Activated CD8-positive, alpha-beta memory T cell treated with anti-CD3 and anti-CD28 coated beads for 4 hours (primary cell): ENCODE measurements at places on chromosomes 5 and 9.

DNA sequence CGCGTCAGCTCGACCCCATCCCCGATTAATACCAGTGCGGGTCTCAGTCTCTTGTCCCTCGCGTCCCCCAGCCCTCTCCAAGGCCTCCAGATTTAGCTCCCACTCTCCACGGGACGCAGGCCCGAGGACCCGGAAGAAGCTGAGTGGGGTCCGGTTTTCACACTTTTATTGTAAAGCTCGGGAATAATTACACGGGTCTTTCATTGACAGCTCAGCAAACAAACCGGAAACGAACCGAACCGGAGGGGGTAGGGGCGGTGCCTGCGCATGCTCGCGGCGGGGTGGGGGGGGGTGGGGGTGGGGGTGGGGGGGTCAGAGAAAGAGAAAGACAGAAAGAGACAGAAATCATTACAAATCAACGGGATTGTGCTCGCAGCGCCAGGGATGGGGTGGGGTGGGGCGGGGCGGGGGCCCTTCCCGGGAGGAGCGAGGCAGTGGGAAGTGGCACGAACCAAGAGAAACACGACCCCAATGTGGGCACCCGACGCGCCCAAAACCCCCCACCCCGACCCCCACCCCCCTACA lies 27.9 kb downstream of the PCDH1 start:
- no peak for DNase-seq

DNA sequence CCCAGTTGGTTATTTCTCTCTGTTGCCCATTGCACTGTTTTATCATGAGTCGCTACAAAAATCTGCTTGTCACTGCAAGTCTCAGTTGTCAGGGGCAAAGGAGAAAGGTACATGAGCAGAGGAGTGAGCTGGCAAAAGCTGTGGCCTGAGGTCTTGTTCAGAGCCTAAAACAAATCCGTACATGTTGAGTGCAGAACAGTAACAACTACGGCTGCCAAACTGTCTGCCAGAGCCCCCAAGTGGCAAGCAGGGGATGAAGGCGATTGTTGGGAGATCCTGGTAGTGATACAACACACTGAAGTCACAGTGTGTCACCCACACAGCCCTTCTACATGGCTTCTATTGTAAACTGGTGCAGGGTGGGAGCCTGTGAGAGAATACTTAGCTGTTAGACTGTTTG lies 50.9 kb downstream of the BRINP1 start:
- DNase-seq, result no peak

DNA sequence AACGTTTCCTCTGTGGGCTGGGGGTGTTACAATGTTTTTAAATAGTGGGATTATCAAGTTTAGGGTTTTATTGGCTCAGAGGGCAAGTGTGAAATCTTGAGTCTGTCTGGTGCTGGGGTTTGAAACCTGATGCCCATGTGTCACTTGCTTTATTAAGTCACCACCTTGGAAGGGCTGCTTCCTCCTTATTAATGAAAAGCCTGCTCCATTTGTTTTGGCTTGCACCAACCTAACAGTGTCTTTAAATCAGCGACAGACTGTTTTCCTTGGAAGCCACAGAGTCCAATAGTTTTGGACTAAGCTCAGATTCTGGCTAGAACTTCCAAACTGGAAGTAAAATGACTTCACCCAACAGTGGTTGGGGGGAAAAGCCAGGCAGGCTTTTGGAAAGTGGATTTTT lies 10.7 kb upstream of the PALM2AKAP2 start:
- no peak for DNase-seq

DNA sequence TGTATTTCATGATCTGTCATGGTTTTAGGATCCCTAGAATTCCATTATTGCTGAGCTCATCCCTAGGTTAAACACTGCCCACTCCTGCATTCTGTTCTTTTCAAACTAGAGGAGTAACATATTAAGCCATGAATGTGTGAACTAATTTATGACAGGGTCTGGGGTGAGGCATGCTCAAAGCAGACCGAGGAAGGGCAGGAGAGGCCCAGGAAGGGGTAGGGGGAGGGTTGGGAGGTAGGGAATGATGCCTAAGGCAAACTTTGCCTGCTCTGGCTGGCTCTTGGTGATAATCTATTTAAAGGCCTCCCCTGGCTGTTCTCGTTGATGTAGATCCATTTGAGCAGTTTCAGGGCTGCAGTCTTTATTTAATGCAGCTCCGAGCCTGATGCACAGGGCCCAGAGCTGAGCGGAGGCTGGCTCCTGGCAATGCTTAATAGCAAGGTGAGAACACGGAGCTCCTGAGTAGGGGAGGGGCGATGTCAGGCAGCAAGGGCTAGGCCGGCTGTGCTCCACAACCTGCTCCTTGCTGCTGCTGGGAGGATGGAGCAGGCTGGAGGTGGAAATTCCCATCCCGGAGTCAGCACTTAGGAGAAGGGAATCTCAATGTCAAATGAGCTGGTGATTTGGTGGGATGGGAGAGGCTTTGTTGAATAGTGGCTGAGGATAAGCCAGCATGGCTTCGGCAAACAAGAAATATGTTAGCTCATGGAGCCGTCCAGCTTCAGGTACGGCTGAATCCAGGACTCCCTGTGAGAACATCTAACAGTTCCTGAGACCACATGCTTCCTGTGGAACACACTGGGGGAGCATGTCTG lies 73.2 kb upstream of the UNC5A start:
- no peak for DNase-seq

DNA sequence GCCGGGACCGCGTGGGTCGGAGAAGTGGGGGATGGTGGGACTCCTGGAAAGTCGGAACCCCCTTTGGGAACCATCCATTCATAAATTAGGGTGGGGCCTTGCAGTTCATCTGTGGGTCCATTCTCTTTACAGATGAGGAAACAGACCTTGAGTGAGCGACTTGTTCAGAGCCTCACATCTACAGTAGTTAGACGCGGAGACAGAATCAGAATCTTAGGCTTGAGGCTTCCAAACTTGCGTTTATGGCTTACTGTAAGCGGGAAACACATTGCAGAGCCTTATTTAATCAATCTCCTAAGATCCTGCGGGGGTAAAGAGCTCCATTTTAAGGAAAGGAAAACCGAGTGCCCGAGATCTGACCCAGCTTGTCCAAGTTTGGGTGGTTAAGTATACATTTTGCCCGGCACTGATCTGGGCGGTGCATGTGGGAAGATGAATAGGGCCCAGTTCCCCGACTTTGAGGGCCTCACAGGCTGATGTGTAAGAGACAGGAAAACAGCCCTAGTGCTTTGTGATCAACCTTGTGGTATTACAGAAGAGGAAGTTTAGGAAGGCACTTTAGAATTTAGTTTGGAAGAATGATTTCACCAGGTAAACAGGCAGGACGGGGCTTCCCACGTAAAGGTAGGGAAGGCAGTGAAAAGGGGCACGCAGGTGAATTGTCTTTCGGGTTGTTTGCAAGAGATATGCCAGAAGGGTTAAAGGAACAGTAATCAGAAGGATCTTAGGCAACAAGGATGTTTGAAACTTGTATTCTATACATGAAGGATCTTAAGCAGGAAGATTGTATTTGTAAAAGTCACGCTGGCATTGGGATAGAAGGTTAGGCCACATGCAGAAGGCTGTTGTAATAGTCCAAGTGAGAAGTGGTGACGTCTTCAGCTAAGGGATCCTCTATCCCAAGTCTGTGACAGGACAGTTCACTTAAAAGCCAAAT lies 744 bp downstream of the TARS1 start:
- DNase-seq, result no peak

DNA sequence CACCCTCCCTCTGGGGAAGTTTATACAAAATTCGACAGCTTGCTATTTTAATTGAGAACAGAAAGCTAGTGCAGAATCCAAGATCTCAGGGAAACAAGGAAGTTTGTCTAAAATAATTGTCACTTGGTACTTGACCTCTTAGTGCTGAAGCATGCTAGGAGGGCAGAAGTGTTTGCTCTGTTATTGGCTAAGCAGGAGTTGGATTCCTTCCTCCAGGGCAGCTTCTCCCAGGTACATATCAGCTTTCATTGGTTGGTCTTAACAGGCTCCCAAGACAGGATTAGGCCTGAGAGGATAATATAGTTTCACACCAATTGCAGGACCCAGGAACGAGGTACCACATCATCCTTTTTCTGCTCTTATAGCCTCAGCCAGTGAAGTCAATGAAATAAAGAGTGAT lies 432.8 kb downstream of the IRX1 start:
- DNase-seq, result no peak

GRCh38 chr9:136562746-136563495 lies 17.1 kb upstream of the NOTCH1 start:
- no peak for DNase-seq

DNA sequence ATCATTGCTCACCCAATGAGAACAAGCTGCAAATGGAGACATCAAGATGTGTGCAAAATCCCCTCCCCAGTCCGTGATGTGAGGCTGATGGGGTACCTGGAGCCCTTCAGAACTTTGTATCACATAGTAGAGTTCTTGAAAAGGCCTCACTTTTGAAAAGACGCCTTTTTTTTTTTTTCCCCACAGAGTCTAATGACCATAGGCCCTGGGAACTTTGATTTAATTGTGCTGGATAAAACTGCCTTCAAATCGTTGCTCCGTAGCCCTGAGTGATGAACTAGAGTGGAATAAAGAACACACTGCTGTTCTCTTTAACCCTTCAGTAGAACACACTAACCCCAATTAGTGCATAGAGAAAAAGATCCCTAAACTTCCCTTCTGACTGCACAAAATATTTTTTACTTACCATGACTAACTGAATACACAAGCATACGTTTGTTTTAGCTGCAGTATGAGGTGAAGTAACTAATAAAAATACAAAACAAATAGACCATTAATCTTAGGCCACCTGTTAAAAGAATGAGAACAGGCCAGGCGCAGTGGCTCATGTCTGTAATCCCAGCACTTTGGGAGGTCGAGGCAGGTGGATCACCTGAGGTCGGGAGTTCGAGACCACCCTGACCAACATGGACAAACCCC lies 15.1 kb downstream of the PSAT1 start:
- no peak for DNase-seq

- DNase-seq, result no peak
These were observed 45.0 kb upstream of the ACO1 start for GRCh38 chr9:32339424-32339823.

DNA sequence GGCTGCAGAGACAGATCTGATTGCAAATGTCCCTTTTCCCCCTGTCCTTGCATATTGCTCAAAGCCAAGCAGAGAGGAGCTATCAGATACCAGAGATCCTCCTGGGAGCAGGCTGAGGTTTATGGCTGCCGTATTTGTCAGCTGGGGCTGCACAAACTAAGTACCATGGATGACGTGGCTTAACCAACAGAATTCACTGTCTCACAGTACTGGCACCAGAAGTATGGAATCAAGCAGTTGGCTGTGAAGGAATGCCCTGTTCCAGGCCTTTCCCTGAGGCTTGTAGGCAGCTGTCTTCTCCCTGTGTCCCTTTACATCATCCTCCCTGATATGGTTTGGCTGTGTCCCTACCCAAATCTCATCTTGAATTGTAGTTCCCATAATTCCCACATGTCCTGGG lies 2.6 kb downstream of the CFAP90 start:
- no peak for DNase-seq

DNA sequence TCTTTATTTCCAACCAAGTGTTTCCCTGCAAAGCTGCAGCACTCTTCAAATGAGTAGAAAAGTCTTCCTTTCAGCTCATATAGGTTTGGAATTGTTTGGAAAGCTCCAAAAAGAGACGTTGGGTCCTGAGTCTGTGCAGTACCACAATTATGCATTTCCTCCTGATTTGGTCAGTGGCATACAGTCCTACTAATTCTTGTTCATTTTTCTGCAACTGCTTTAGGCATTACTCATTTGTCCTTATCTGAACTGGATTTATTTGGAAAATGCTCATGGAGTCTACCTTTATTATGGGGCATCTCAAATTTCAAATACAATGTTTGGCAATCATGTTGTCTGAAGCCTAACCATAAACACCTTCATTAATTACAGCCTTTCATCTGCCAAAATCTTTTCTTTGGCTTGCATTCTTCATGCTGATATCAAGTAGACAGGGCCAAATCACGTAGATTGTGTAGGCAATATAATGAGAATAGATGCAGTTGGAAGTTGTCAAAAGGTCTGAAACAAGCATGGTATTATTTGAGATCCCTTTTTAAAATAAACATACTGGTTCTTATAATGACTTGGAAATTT lies 232.8 kb downstream of the TLE1 start:
- no peak for DNase-seq

DNA sequence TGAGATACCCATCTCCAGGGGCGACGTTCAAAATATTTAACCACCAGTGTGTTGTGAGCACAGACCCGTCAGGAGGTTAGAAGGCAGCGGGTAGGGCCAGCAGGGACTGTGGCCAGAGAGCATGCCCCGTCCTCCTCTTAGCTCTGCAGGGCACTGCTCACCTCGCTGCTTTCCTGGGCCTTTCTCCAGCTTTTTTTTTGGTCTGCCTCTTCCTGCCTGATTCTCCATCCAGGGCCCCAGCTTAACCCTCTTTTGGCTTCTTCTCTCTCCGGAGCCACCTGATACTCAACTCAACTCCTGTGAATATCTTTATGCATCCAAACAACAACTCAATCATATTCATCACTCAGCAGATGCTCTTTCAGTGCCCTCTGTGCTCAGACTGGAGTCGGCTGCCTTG lies 44.0 kb downstream of the TMOD1 start:
- no peak for DNase-seq

GRCh38 chr5:167555565-167556166 lies 735.8 kb upstream of the WWC1 start:
- no peak for DNase-seq

DNA sequence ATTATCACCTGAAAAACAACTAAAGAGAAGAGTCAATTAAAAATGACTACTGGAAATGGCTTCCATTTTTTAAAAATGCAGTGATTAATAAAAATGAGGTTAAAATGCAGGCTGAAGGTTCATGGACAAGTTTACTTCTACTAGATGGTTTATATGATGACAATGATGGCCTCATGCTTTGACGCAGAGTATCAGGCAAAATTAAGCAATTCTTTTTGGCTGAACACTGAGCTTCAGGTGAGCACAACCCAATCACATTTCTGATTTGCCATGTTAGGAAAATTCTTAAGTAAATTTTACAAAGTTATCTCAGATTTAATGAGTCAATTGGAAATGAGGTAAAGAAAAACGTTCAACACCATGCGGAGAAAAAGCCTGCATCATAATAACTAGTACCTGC lies 22.3 kb downstream of the DMGDH start:
- DNase-seq, result no peak

- no peak for DNase-seq
These were observed 106.8 kb downstream of the PDE6A start for GRCh38 chr5:149837680-149838269.

GRCh38 chr5:87231037-87231808 lies 36.5 kb upstream of the RASA1 start:
- DNase-seq, result no peak

DNA sequence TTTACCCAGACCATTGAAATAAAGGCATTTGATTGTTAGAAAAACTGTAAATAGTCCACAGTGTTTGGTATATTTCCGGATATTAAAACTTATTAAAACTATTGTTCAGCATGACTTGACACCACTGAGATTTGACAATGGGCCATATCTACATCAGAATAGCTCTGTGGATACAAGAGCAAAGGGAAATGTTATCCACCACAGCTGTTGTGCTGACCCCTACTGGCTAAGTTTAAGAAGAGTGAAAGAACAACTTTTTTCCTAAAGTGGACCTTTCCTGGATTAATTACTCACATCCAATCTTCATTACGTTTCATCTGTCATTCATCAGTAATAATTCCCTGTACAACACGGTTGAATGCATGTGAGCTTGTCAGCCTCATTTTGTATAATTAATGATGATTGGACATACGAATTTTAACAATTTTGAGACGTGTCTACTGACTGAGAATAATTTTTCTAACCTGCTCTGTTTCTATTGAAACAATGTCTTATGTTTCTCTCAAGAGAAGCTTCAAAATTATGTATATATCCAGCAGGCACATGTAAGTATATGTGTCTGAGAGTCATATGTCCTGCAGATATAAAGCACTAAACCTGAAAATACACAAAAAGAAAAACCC lies 1952.6 kb downstream of the MAT2B start:
- no peak for DNase-seq

GRCh38 chr9:105251133-105251532 lies 6.7 kb downstream of the SLC44A1 start:
- DNase-seq, result no peak
